NCI-H1092 (cell line): ENCODE measurements at places on chromosomes 7 and 10.

DNA sequence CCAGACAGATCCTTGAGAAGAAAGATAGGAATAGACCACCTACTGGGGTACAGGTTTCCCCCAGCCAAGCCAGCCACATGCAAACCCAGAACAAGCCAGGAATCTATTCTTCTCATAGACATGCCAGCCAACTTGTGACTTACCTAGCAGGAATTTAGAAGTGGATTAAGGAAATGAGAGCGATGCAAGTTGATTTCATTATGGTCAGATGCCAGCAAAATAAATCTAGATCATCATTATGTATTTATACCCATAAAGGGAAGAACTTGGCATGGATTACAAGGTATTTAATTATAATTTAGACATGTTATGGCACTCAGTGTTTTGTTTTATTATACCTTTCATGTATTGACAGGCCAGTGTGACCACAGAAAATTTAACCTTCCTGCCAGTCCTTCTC is 32.8 kb downstream of the SLC35G1 start:
- no peak for DNase-seq

- no peak for DNase-seq
Observed at GRCh38 chr7:147509035-147509501, 1081.5 kb upstream of the C7orf33 start.

- DNase-seq: no peak
Observed at GRCh38 chr7:41881331-41882130, 178.6 kb upstream of the INHBA start.

DNA sequence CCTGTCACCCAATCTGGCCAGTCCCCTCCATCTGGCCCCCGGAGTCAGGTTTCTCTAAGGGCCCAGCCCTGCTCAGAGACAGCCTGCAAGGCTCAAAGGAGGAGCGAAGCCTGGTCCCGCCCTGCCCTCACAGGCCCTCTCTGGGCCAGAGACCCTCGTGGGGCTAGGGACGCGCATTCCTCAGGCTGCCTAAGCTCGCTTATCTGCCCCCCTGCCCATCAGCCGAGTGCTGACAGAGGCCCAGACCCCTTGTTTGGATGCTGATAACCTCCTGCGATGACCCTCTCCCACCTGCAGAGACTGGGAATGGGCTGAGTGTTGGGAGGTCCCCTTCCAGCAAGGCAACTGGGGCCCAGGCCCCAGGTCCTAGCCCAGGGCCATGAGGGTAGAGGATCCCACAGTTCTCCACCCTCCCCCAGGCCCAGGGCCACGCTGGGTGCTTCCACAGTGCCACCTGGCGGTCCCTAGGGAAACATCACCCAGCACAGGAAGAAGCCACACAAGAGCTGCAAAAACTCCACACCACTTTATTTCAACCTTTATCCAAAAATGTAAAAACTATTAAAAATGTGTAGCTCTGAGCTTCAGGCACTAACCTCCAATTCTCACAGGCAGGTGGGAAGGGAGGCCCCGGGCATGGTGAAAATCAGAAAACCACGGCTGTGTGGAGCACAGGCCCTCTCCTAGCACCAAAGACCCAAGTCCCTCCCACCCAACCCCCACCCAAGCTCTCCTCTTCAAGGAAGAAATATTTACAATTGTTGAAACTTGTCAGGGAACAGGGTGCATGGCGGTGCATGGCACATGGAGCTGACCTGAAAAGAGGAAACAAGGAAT is 2.2 kb downstream of the NPM3 start:
- no peak for DNase-seq

DNA sequence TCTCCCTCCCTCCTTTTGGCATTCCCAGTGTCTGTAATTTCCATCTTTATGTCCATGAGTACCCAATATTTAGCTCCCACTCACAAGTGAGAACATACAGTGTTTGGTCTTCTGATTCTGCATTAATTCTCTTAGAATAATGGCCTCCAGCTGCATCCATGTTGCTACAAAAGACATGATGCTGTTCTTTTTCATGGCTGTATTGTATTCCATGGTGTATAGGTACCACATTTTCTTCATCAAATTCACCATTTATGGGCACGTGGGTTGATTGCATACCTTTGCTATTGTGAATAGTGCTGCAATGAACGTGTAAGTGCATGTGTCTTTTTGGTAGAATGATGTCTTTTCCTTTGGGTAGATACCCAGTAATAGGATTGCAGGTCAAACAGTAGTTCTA is 576.8 kb downstream of the GALNT17 start:
- DNase-seq: no peak

DNA sequence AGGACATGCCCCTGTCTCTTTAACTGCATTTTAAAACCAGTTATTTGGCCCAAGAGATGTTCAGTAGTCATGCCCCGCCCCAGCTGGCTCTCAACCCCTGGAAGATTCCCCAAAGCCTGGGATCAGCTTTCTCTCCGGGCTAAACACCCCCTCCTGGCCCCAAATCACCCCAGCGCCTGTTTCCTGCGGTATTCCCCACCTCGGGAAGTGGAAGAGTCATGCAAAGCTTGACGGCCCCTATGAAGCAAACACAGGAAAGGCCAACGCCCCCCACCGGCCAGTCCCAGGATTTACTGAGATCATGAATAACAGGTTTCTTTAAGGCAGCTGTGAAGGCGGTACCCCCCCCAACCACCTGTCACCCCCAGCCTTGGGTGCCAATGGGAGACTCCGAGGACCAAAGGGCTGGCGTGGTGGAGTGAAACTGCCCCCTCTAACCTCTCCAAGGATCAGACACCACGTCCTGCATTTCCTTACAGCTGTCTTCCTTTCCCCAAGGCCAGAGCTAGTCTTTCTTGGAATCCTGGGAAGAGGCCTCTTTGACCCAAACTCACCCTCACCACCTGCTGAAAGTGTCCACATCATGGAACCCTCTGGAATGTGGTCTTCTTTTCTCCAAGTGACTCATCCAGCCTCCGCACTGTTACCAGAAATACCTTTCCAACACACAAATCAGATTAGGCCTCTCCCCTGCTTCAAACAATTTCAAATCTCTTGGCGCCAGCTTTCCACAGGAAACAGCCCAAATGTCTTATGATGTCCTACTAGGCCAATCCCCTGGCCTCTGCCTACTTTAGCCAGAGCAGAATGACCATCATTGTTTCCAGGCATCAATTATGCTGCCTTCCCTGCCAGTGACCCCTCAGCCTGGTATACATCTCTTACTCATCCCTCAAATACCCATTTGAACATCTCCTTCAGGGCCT is 301.5 kb downstream of the ZEB1 start:
- DNase-seq: no peak

DNA sequence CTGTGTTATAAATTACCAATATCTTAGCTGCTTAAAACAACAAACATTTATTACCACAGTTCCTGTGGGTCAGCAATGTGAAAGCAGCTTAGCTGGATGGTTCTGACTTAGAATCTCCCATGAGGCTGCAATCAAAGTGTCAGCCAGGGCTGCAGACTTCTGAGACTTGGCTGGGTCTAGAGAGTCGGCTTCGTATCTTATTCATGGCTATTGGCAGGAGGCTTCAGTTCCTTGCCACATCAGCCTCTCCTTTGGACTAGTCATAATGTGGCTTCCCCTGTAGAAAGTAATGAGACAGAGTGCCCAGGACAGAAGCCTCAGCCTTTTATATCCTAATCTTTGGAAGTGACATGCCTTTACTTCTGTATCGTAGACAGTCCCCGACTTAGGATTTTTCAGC is 27.3 kb downstream of the RALA start:
- DNase-seq: no peak

GRCh38 chr7:52973126-52973525 is 62.3 kb upstream of the POM121L12 start:
- no peak for DNase-seq

GRCh38 chr7:69095127-69095526 is 503.1 kb upstream of the AUTS2 start:
- DNase-seq: no peak

GRCh38 chr10:30630571-30630970 is 1.0 kb upstream of the LYZL2 start:
- no peak for DNase-seq

GRCh38 chr10:73899423-73899822 is 11.5 kb upstream of the PLAU start:
- no peak for DNase-seq

DNA sequence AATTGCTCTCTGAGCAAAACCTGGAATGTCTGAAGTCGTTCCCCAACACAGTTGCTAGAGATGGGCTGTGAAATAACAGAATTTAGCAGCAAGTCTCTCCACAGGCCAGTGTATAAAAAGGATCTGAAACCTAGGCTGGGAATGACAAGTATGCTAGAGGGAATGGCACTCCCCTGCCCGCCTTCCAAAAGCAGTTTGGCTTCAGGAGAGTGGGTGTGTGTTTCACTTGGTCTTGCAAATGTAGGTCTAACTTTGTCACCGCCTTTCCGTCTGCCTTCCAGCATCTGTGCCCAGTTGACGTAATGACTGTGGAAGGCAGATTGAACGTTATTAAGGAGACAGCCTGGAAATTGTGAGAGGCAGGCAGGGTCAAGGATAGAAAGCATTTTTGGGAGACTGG is 18.0 kb upstream of the MTURN start:
- DNase-seq: no peak
